ENCODE measurements at places on chromosomes 12 and 14.

DNA sequence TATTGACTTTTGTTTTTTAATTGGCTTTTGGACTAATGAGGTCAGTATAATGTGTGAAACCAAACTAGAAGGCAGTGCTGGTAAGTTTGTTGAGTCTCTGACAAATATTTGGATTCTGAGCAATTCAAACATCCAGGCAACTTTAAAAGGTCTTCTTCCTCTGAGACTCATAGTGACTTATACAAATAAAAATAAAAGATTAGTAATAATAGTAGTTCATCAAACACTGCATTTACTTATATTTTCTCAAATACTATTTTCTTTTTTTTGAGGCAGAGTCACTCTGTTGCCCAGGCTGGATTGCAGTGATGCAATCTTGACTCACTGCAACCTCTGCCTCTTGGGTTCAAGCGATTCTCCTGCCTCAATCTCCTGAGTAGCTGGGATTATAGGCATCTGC lies 337.9 kb downstream of the DAD1 start:
- H3K36me3 ChIP-seq = no peaks in the 10 kb centered on the region
- H3K4me1 ChIP-seq = no peaks in the 10 kb centered on the region
- no peak for DNase-seq

DNA sequence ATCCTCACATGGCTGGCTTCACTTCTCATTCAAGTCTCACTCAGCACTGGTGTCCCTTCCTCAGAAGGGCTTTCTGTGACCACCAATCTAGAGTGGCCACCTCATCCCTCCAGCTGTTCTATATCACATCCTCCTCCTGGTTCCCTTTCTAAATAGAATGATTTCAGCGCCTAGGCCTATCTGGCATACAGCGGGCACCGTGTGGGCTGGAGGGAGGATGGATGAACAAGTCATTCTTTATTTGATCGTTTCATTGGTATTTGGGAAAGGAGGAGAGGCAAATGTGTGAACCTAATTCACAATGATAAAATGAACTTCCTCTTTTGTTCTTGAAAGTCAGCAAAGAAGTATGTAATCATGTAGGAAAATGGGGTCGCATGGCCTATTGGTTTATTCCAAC lies 394.2 kb downstream of the DPF3 start:
- no peaks in the 10 kb centered on the region for H3K36me3 ChIP-seq
- no peak overlapping the region for H3K27ac ChIP-seq
- DNase-seq = no peak
- H3K4me1 ChIP-seq = no peaks in the 10 kb centered on the region

- H3K4me3 ChIP-seq = peak overlapping the region; percentile 51
- H3K36me3 ChIP-seq = no peaks in the 10 kb centered on the region
- H3K27ac ChIP-seq = no peak overlapping the region
- no peak for DNase-seq
Measured at GRCh38 chr14:58151133-58152013, 640 bp downstream of the ARMH4 start.

DNA sequence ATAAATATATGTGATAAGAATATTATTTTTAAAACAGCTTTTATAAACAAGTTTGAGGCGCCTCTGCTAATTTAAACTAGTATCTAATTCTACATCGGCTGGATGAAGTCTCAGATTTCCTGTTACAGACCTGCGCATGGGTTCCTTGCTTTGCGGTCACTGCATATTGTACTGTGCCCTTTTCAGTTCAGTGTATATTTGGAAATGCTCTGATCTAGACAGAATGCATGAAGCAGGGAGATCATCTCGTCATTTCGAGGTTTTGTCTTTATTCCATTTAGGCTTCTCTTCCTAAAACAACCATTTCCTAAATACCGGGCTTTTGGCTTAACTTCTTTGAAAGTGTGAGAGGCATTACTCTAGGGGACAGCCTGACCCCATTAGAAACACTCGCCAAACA lies 25.6 kb downstream of the CRACR2A start:
- H3K27ac ChIP-seq = peak overlapping the region; percentile 73
- no peak for DNase-seq
- H3K4me1 ChIP-seq = peaks cover 27% of the 10 kb centered on the region
- H3K4me3 ChIP-seq = no peak overlapping the region
- no peaks in the 10 kb centered on the region for H3K27me3 ChIP-seq
- H3K36me3 ChIP-seq = peaks cover 8% of the 10 kb centered on the region

GRCh38 chr14:73888460-73888725 lies 1.7 kb downstream of the ZNF410 start:
- peak overlapping the region; percentile 92 for H3K27ac ChIP-seq
- H3K36me3 ChIP-seq = peaks cover 3% of the 10 kb centered on the region
- H3K27me3 ChIP-seq = no peaks in the 10 kb centered on the region
- DNase-seq = no peak
- peaks cover 30% of the 10 kb centered on the region for H3K4me1 ChIP-seq

DNA sequence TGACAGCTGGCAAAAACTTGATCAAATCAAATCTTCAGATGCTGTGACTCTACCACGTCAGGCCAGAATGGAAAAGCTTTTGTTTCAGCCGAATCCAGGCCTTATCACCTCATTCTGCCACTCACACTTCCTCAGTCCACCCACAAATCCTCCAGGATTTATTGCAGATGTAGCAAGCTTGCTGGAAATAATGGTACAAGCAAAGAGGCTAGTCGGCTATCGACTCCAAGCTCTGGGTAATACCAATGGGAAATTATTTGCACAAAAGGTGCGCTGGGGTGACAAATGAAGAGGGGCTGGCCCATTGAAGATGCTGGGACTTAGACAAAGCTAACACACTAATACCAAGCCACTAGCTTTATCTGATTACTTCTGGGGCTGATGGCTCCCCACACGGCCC lies 250.5 kb downstream of the ASCL1 start:
- H3K27ac ChIP-seq = no peak overlapping the region
- no peaks in the 10 kb centered on the region for H3K4me1 ChIP-seq
- no peak for DNase-seq
- H3K27me3 ChIP-seq = no peaks in the 10 kb centered on the region
- H3K4me3 ChIP-seq = no peak overlapping the region

DNA sequence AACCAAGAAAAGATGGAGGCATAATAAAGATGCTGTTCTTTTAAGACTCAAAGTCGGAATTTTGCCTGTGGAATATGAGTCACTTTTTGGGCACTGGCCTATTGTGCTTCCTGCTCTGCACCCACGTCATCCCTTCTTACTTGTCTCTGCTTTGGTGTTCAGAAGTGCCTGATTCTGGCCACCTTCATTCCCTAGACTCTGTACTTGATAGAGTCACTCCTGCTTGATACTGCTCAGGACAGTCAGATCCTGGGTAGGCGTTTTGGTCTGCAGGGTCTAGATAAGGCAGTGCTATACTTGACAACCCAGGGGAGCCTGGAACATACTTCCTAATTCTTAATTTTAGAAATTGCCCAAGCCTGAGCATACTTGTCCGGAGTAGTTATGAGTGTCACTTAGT lies 1.9 kb downstream of the LRRK2 start:
- H3K27ac ChIP-seq = no peak overlapping the region
- no peak for DNase-seq
- H3K4me1 ChIP-seq = no peaks in the 10 kb centered on the region

DNA sequence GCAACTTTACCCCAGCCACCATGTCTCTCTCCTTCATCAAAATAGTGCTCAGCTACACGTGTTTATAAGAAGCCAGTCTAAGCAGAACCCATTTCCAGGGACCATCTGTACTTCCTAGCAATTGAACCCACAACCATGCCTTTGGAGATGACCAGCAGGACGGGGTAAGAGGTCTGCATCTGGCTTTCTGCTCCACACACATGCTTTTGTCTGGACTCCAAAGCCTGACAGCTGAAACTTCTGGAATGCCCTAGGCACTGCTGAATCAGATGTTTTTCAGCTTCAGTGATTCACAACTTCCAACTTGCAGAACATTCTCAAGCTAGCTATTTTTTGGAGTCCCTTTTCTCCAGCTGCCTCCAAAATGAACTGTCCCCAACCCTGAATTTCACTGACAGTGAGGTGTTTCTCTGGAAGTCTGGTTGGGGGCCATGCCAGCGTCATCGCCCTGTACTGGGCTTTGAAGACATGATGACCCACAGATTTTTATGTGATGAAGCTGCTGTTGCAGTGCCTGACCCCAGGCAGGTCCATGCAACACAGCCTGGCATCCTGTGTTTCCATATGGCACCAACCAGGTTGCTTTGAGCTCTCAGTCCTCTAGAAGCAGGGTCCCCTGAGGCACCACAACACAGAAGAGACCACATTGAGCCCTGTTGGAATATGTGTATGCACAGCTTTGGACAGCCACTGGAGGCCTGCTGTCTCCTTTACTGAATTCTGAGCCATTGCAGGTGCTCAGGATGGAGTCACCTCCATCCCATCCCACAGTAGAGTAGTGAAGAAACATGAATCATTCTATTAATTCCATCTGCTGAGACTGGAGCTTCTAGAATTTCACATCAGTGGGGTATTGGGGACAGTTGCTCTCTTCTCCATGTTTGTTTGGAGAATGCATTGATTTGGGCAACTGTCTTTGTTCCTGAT lies 80.2 kb downstream of the NUAK1 start:
- no peaks in the 10 kb centered on the region for H3K4me1 ChIP-seq
- no peak overlapping the region for H3K27ac ChIP-seq
- H3K4me3 ChIP-seq = no peak overlapping the region
- no peak for DNase-seq

DNA sequence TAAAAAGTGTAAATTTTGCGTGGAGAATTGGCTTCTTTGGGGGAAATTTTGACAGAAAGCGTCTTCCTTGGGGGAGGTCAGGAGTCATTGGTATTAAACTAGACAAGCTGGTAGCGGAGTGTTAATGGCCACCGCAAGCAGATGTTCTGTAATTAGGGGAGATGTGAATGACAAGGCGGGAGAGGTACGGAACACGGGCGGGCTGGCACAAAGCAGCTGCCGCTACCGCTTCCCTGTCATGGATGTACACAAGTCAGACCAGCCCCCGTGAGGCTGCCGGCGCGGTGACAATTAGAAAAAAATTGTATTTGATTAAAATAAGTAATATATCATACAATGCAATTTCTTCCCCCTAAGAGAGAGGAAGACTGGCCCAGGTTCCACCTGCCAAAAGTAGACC lies 501.6 kb downstream of the VRK1 start:
- H3K36me3 ChIP-seq = no peaks in the 10 kb centered on the region
- H3K4me1 ChIP-seq = no peaks in the 10 kb centered on the region
- no peak overlapping the region for H3K4me3 ChIP-seq

DNA sequence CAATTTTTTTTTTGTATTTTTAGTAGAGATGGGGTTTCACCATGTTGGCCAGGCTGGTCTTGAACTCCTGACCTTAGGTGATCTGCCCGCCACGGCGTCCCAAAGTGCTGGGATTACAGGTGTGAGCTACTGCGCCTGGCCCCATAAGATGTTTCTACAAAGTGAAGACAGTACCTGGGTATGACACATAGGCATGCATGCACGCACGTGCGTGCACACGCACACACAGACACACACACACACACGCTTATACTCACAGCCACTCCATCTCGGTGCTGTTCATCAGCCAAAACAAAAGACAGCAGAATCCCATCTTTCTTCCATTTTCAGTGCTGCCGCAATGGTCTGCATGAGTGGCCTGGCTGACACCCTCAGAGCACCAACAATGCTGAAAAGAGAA lies 63.9 kb downstream of the VCPKMT start:
- peaks cover 7% of the 10 kb centered on the region for H3K4me1 ChIP-seq
- no peaks in the 10 kb centered on the region for H3K27me3 ChIP-seq
- no peak for DNase-seq

- H3K27ac ChIP-seq = no peak overlapping the region
- no peak overlapping the region for H3K4me3 ChIP-seq
- no peaks in the 10 kb centered on the region for H3K36me3 ChIP-seq
- no peaks in the 10 kb centered on the region for H3K4me1 ChIP-seq
- DNase-seq = no peak
Measured at GRCh38 chr14:61877035-61877390, 114.8 kb downstream of the SNAPC1 start.

DNA sequence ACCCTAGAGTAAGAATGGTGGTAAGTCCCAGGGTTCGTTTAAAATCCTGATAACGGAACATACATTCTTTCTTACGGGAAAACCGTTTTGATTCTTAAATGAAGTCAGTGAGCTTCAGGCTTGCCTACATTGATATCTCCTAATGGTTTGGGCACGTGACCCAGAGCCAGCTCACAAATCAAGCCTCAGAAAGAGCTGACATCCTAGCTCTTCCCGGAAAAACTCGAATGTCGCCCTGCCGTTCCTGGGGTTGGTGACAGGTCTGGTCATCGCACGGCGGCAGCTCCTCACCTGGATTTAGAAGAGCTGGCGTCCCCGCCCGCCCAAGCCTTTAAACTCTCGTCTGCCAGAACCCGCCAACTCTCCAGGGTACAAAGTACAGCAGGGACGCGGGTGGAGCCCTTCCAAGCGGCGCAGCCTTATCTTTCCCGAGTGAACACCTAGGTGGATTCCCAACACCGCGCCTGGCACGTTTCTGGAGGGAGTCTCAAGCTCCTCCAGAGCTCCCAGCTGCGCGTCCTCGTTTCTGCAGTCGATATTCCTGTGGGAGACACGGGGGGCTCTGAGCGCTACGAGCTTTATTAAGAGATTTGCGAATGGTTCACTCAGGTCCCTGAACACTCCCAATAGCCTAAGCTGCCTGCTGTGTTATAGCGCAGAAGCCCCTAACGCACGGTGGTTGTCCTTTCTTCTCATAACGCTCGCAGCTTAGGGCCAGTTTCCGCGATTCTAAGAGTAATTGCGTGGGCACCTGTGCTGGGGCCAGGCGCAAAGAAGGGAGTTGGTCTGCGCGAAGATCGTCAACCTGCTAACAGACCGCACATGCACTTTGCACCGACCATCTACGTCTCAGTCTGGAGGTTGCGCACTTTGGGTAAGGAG lies at the start of gene SSTR1:
Gene SSTR1, plus strand, starts transcription at position 169 of the 882 bp plus-strand sequence. CDS start 1,486 bp downstream, outside the sequence.
- no peaks in the 10 kb centered on the region for H3K36me3 ChIP-seq
- H3K4me1 ChIP-seq = no peaks in the 10 kb centered on the region
- no peak for DNase-seq
- peak within 1 kb of the TSS; percentile 6 for H3K4me3 ChIP-seq
- peaks cover 21% of the 10 kb centered on the region for H3K27me3 ChIP-seq

GRCh38 chr14:58428118-58428683 lies 682 bp downstream of the KIAA0586 start:
- H3K27ac ChIP-seq = peak overlapping the region; percentile 100
- no peaks in the 10 kb centered on the region for H3K36me3 ChIP-seq
- no peaks in the 10 kb centered on the region for H3K27me3 ChIP-seq

- H3K36me3 ChIP-seq = no peaks in the 10 kb centered on the region
- peaks cover 5% of the 10 kb centered on the region for H3K4me1 ChIP-seq
- no peak for DNase-seq
- no peaks in the 10 kb centered on the region for H3K27me3 ChIP-seq
Measured at GRCh38 chr14:102690509-102691286, 86.6 kb upstream of the TRAF3 start.

DNA sequence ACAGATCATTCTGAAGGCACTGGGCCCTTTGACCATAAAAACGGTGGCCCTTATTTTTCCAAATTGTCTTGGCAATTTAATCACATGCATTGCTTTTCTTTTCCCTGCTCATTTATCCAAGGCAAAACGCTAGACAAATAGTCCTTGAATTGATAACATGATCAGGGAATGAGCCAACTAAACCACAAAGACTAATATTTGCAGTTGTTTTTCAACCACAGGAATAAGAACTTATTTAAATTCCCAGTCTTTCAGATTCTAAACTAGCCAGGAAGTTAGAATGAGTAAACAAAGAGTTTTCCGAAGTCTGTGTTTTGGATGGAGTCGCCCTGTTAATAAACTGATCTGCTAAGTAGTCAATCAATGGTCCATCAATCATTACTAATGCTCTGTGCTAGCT lies 14.9 kb downstream of the TBX5 start:
- H3K36me3 ChIP-seq = no peaks in the 10 kb centered on the region
- no peak overlapping the region for H3K4me3 ChIP-seq
- no peak for DNase-seq
- no peak overlapping the region for H3K27ac ChIP-seq
- H3K4me1 ChIP-seq = no peaks in the 10 kb centered on the region
- peaks cover 9% of the 10 kb centered on the region for H3K27me3 ChIP-seq

- no peaks in the 10 kb centered on the region for H3K4me1 ChIP-seq
- no peak overlapping the region for H3K4me3 ChIP-seq
- no peak for DNase-seq
- H3K27me3 ChIP-seq = no peaks in the 10 kb centered on the region
Measured at GRCh38 chr12:10113075-10113474, 14.3 kb upstream of the CLEC1A start.
